ENCODE measurements at places on chromosomes 2 and 18.

- DNase-seq, result peak; percentile 40
These were observed 153.9 kb downstream of the INSIG2 start for GRCh38 chr2:118242216-118242615.

DNA sequence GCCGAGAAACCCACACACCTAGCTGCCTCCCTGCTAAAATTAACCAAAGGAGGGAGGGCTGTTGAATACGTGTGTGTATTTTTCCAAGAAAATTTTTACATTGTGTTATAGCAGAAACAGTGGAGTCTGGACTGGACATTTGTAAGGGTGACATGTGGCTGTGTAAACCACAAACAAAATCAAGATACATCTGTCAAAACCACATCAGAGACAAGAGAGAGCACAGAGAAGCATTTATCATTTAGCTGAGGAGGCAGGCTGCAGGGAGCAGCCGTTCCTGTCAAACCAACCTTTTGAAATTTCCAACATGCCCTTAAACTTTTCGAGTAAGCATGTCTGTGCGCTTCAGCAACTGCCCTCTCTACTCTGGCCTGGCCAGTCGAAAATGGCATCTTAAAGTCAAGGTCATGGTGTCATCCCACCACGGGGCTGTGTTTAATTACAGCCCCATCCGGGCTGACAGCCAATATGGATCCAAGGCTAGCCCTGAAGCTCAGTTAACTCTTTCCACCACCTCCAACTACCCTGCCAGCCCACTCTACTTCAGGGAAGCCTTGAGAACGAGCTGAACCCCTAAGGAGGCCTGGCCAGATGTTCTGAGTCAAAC lies 8.4 kb downstream of the BCL11A start:
- no peak for DNase-seq

DNA sequence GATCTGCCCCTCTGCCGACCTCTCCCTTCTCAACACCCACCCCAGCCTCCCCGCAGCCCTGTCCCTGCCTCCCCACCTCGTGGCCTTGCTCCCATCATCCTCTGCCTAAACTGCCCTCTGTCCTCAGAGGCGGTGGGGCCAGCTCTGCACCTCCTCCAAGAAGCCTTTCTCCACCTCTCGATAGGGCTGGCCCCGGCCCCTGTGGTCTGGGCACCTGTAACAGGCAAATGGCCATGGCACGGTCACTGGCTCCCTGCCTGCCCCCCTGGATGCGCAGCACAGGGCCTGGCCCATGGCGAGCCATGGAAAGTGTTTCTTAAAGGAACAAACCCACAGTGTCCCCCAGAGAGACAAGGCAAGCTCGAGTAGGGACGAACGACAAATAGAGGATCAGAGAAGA lies 42.0 kb downstream of the MYO7B start:
- no peak for DNase-seq

DNA sequence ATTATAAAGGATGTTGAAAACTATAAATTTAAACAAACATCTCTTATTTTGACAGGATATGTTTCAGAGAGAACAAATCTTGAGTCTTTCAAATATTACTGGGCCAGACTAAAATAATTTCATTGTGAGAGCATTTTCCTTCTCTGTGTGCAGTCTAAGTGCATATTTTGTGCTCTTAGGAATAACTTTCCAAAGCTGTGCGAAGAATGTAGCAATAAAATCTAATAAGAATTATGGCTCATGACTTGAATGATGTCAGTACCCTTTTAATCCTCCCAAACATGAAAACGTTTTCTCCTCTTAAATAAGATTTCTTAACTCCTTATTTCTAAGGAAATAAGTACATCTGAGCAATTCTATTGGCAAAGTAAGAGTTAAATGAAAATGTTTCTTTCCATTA lies 76.2 kb upstream of the EFEMP1 start:
- no peak for DNase-seq

- DNase-seq, result peak; percentile 96
These were observed 129.7 kb downstream of the MAP4K4 start for GRCh38 chr2:101827246-101827645.

DNA sequence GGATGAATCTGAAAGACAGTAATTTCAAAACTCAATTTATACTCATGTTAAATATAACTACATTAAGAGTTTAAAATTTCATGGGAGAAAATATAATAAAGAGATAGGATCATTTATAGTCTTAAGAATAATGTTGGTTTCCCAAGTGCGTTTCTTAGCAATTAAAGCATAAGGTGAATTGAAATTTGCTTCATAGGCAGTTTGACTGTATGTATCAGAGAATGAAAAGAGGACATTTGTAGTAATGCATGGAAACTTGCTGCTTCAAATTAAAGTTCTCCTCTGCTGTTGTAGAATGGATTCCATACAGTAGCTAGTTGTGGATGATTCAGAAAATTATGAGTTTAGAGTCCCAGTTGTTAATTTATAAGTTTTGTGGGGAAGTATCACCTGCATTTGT lies 68.1 kb downstream of the NUP35 start:
- DNase-seq, result no peak

GRCh38 chr18:74505776-74506175 lies 9.6 kb downstream of the CNDP2 start:
- no peak for DNase-seq

DNA sequence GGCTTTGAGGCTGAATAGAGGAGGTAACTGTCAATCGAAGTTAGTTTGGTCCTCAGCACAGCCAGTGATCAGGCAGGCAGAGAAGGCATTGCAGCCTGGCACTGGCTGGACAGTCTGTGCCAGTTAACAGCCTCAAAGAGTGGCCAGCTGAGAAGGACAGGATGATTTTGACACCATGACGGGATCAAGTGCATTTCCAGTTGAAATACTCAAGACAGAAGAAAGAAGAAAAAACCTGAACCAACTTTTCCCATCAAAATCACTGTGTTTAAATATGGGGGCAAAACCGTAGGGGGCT lies 96.7 kb upstream of the ZCCHC2 start:
- no peak for DNase-seq

DNA sequence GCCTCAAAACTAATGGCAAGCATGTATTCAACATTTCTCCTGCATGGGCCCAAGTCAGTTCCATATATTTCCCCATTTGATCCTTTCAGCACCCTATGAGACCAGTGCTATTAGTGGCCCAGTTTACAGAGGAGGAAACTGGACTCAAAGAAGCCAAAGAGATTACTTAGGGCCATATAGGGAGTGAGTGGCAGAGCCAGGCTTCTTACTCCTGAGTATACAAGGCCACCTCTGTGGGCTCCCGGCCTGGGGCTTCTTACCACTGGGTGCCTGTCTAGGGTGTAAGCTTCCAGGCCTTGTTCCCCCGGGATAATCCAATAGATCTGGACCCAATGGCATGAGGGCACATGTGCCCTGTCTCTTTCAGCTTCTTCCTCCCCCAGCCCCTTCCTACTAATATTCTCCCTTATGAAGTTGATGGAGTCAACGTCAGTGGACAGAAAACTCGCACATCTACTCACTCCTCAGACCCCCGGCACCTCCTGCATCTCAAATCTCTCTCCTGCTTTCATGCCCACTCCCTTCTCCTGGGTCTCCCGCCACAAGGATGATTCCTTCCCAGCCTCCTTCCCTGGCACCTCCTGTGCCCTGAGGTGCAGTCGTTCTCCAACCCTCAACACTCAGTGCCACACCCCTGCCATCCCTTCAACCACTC lies 222.6 kb downstream of the ANAPC1 start:
- no peak for DNase-seq

GRCh38 chr2:239944694-239945551 lies 80.2 kb downstream of the NDUFA10 start:
- no peak for DNase-seq

DNA sequence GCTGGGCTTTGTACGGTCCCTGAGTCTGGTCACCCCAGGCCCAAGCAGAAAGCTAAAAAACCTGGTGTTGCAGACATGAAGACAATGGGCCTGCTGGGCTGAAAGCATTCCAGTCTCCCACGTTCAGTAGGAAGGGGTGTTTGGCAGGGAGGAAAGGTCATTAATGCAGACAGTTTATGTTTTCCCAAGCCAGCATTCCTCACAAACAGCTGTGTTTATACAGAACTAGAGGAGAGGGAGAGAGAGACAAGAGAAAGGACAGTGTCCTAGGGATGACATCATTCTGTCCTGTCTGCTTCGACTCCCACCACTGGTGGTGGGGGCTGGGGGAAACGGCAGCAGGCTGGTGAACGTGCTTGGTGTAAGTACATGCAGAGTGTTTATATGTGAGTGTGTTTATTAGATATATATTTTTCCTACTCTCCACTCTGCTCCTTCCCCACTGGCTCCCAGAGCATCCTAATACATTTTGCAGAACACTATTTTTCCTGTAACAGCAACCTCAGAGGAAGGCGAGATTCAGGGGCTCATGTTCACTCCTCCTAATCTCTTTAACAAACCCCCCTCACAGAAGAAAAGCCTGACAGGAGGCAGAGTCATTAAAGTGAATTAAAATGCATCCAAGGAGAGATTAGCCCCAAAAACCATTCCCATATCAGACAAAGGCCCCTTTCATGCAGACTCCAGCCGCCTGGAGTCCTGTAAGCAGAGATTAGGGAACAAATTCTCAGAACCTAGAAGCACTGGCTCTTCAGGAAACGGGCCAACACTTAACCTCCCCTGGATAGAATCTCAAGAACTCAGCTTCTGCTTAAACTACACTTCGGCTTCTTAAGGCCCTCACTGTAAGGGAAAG lies 380.4 kb downstream of the TNS1 start:
- DNase-seq, result no peak

- peak; percentile 71 for DNase-seq
These were observed 85.5 kb upstream of the PGAP1 start for GRCh38 chr2:197011801-197012641.

GRCh38 chr2:236207472-236207871 lies 39.3 kb upstream of the GBX2 start:
- DNase-seq, result no peak

DNA sequence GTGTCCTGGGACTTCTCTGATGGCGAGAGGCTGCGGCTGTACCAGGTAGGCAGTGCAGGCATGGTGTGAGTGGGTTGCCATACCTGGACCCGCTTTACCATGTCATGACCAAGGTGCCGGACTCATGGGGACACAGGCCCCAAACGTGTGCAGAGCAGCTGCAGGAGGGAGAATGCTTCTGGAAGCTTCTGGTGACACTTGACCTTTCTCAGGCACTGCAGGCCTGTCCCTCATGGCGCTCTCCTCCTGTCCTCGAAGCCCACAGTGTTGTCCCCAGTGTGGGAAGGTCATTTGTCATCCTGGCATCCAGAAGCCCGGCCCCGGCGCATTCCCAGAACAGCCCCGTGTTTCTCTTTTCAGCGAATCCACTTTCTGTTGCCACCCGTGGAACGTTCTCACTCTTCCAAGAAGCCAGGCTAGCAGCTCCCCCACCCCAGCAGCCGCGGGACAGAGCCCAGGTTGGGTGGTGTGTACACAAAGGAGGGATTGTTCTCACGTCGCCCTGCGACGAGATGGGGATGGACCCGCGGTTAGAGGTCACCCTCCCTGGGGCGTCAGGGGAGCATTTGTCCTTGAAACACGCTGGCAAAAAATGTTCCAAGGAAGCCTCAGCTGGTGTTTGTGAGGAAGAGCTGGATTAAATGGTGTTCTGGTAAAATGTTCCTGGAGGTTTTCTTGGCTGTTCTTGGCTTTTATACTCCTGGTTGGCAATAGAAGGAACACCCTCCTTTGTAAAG lies 43.7 kb downstream of the SH3BP4 start:
- no peak for DNase-seq

DNA sequence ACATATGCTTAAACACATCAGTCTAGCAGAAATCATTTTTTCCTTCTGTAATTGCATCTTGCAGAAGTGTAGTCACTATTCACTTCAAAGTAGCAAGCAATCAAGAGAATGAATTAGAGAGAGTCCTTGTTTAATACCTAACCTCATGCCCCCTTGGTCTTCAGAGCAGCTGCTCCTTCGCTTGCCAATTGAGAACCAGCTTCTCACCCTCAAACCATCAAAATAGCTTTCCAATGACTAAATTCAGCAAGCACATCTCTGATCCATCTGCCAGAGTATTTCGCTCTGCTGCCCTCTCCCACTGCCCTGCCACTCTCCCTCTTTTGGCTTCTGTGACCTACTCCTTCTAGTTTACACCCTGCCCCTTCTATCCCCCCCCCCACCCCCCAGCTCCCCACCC lies 120.7 kb upstream of the AGAP1 start:
- peak; percentile 13 for DNase-seq
